ENCODE measurements at places on chromosomes 7 and 10.

GRCh38 chr10:104246976-104247375, 7.7 kb upstream of the GSTO1 start:
- DNase-seq = no peak

DNA sequence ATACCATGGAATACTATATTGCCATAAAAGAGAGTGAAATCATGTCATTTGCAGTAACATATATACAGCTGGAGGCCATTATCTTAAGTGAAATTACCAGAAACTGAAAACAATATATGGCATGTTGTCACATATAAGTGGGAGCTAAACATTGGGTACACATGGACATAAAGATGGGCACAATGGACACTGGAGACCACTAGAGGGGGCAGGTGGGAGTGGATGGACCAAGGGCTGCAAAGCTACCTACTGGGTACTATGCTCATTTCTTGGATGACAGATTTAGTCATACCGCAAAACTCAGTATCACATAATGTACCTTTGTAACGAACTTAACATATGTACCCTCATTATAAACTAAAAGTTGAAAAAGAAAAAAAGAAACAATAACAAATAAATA, 1167.6 kb downstream of the NXPH1 start:
- no peak for DNase-seq

- no peak for DNase-seq
These were observed 41.1 kb upstream of the DUSP5 start for GRCh38 chr10:110456523-110457091.

- DNase-seq = no peak
These were observed 27.2 kb downstream of the DPYSL4 start for GRCh38 chr10:132213917-132214316.

GRCh38 chr7:497946-498655, 21.5 kb downstream of the PDGFA start:
- no peak for DNase-seq

DNA sequence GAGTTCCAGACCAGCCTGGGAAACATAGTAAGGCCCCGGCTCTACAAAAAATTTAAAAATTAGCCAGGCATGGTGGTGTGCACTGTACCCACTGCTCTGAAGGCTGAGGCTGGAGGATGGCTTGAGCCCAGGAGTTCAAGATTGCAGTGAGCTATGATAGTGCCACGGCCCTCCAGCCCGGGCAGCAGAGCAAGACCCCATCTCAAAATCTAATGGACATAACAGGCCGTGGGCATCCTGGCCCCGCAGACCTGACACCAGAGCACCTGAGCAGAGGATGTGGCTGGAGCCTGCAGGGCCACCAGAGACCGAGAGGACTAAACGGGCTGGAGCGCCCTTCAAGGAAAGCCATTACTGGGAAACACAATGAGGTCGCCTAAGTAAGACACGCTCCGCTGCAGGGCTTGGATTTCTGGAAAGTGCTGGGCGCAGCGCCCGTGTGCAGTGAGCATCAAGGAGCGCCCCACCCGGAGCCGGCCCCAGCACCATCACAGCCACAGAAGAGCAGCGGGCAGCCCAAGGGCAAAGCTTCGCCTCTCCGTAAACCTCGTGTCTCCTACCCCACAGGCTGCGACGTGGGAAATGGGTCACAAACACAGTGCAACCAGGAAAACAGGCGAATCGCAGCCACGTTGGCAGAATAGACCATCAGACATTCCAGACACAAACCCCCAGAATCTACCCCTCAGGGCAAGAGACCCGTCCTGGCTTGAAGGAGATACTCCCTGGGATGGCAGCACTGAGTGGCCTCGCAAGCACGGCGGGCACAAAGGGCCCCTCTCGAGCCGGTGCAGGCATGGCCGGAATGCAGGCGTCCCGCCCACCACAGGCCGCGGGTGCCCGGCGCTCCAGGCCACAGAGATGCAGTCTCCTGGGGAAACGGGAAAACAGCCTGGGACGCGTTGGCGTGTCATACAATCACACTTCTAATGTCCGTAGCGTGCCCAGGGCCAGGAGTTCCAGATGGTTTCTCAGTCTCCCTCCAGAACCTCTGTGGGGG, 4.9 kb downstream of the RADIL start:
- no peak for DNase-seq

- no peak for DNase-seq
These were observed 30.6 kb downstream of the PALD1 start for GRCh38 chr10:70508912-70509756.

DNA sequence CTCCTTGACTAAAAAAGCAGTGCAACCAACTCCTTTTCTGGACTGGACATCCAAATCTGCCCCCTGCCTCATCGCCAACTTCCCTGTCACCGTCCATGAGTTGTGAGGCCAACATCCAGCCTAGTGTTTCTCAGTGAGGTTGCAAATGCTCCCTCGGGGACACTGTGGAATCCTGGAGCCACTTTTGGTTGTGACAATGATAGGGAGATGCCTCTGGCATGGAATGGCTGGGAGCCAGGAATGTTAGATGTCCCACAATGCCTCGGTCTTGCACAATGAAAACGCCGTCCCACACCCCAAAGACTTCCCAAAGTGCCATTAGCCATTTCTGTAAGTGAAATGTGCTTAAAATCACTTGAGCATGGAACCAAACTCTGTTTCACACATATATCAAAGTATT, 105.2 kb downstream of the OSBPL3 start:
- no peak for DNase-seq

- no peak for DNase-seq
These were observed 2.0 kb downstream of the ACSM6 start for GRCh38 chr10:95196046-95196445.

DNA sequence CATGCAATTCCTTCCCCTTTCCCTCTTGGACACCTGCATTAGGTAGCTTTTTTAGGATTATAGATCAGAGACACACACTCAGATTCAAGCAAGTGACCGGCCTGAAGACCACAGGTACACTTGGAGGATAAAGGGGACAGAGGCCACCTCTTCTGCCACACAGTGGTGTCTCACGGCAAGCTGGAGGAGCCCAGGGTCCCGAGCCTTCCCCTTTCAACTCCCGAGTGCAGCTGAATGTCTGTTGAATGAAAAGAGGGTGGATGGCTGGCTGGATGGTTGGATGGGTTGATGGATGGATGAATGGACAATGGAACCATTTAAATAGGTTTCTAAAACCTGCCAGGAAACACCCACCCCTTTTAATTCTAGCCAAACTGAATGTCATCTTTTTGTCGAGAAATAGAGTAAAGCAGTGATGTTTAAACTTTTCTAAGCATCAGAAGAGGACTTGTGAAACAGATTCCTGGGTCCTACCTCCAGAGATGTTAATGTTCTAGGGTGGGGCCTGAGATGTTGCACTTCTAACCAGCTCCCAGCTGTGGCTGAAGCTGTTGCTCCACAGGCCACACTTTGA, 49.2 kb upstream of the ZMIZ1 start:
- DNase-seq = no peak

GRCh38 chr10:86804805-86805204, 48.4 kb downstream of the BMPR1A start:
- DNase-seq = no peak

- peak; percentile 56 for DNase-seq
These were observed 605 bp upstream of the NFKB2 start for GRCh38 chr10:102394801-102395399.

DNA sequence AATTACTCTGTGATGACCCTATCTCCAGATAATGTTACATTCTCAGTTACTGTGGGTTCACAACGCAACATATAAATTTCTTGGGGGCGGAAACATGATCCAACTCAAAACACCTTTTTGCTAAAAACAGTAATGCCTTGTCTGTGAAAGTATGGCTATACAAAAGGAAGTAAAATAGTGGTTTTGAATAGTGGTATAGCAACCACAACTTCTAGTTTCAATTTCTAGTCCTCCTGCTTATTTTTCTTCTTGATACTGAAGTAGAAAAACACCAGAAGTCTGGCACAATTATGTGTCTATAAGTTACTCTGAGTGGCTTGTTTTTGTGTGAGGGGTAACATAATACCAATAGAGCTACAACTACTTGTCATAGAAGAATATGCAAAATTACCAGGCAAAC, 21.5 kb upstream of the ZNF800 start:
- DNase-seq = peak; percentile 33
